Hypothalamus (tissue), 51 donors: ENCODE measurements at places on chromosomes 3 and 15.

DNA sequence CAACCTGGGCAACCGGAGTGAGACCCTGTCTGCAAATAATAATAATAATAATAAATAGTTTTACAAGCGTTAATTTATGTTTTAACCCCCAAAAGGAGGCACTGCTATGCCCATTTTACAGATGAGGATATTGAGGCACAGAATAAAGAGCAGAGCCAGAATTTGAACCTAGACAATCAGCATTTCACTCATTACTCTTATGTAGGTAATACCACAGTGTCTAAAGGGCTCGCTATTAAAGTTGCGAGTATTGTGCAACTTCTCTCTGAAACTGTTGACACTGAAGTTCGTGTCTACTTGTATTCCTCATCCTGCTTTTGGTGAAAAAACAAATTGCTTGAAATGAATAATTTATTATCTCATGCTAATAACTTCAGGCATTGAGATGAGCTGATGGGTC is 2.8 kb downstream of the C2CD4A start:
- DNase-seq = no peak

- no peak for DNase-seq
Measured at GRCh38 chr3:109831403-109831802, 494.1 kb upstream of the DPPA4 start.

DNA sequence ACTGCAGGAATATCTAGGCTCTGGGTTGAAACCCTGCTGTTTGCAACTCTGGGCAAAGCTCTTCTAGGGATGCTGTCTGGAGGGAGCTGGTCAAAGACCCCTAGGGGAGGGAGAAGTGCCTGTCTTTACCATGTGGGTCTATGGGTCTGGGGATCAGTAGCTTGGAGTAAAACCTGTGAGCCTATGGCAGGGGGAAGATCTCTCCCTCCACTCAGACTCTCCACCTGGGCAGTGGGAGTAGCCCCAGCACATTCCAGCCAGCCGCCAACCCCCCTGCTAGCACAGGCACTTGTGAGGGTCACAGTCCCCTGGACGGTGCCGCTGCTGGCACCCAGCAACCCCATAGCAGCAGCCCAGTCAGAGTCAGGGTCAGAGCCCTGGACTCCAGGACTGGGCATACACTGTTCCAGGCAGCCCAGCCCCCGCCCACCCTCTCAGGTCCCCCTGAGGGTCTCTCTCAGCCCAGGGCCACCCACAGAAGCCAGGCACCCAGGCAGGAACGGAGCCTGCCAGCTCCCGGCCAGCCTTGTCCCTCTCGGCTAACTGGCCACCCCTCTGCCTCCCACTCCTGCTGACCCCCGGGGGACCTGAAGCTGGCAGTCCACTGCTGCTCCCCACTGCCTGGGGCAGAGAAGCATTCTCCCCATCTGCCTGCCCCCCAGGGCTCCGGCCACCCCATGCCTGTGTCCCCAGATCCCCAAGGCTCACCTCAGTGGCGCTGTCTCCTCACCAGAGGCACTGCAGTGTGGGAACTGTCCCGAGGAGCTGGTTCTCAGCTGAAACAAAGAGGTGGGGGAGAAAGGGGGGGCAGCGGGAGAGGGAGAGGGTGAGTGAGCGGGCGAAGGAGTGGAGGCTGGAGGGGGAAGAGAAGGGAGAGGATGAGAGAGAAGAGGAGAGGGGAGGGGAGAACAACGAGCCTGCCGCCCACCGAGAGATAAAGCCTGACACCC is 10.8 kb downstream of the GLYCTK start:
- no peak for DNase-seq

DNA sequence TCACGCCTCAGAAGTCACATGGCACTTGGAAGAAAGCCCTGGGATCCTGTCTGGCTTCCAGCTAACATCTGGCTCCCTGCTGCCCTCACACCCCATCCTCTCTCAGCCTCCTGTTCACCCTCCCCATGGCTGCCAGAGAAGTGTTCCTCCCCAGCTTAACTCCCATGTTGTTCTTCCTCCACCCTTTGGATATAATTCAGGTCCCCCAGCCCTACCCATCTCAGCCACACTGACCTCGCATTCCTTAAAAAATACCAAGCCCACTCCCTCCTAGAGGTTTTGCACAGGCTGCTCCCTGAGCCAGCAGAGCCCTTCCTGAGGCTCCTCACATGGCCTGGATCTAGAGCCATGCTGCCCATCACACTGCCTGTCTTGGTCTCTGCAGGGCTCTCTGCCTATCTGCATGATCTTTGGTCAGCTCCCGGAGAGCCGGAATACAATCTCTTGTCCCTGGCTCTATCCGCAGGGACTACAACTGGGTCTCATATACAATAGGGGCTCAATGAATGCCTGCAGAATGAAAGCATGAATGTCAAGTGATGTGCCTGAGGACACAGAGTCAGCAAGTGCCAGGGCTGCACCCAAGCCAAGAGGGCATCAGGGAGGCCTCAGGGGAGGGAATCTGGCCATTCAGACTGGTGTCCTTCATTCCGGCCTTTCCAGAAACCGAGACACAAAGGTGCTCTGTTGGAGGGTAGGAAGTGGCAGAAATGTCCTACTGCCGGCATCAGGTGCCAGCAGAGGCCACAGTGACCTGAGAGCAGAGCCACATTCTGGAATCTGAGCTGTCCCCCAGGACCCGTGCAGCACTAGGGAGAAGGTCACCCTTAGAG is 3.8 kb upstream of the TKT start:
- DNase-seq = no peak
